Endothelial cell (in vitro differentiated cells): ENCODE measurements at places on chromosomes 6 and 20.

DNA sequence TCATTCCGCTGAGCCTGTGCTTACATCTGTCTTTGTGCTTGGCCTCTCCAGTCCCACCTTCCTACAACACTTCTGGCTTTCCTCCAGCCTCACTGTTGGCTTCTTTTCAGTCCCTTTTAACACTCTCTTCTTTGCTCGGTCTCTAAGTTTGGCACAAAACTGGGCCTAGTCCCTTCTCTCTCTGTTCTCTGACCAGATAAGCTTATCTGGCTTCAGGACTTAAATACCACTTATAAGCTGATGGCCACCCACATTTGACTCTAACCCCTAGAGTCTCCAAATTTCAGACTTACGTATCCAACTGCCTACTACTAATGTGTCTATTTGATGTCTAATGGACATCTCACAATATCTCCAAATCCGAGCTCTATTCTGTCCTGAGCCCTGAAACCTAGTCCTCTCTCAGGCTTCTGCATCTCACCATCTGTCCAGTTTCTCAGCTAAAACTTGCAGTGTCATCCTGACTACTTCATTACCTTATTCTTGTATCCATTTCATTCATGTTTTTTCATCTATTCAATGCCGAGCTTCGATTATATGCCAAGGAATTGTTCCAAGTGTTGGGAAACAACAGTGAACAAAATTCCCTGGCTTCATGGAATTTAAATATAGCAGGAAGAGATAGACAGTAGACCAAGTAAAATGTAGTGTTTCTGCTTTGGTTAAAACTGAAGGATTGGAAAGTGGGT lies 40.1 kb downstream of the TBPL1 start:
- no peak for DNase-seq

- DNase-seq, result no peak
These were observed 78.0 kb downstream of the RWDD2A start for GRCh38 chr6:83270971-83271719.

GRCh38 chr6:39182604-39183003 lies 46.7 kb downstream of the KCNK5 start:
- no peak for DNase-seq

DNA sequence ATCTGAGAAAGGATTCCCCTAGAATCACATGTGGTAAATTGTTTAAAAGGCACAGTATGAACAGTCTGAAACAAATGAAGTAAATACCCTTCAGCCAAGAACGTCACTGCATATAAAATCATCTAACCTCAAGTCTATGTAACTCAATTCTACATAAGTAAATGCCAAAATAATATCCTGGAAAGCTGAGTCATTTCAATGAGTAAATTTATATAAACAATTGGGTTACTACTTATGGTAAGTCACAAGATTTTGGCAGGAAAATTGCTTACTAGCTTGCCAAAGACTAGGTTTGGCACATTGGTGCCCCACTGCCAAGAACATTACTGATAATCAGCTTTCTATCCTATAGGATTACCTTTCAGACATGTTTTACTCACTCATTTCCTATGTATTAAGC lies 8.4 kb downstream of the GMDS start:
- DNase-seq, result no peak

- no peak for DNase-seq
These were observed 359.3 kb upstream of the PLCB4 start for GRCh38 chr20:8709627-8710026.

GRCh38 chr20:22525069-22525820 lies 59.1 kb downstream of the FOXA2 start:
- no peak for DNase-seq

DNA sequence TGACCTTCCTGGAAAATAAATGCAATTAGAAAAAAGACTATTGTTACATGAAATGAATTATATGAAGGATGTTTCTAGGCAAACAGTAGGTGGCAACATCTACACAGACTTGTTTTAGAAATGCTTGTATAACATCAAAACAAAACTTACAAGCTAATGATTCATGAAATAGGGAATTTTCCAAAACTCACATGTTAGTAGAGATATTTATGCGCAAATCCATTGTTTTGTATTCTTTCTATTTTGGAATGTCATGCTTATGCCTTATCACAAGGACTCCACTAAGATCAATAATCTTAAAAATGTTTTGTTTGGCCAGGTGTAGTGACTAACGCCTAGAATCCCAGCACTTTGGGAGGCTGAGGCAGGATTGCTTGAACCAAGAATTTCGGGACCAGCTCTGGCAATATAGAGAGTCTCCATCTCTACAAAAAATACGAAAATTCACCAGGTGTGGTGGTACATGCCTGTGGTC lies 32.3 kb upstream of the LGSN start:
- DNase-seq, result no peak
